NCI-H526 (cell line): ENCODE measurements at places on chromosomes 16 and 17.

DNA sequence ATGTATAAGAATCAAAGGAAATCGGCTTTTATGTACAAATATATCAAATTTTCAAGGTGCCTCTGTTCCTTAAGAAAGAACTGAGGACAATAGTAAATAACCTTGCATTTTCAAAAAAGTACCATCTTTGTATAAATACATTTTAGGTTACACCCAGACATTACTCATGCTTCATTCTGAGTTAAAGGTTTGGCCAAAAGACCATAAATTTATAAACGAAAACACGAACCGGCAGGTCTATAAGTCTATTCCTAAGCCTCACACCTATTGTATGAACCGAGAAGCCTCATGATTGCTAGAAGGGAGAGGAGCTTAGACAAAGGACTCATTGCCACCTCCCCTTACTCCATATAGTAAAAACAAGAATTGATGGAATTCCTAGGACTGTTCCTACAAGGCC lies 94.6 kb upstream of the PSMD7 start:
- DNase-seq: no peak

DNA sequence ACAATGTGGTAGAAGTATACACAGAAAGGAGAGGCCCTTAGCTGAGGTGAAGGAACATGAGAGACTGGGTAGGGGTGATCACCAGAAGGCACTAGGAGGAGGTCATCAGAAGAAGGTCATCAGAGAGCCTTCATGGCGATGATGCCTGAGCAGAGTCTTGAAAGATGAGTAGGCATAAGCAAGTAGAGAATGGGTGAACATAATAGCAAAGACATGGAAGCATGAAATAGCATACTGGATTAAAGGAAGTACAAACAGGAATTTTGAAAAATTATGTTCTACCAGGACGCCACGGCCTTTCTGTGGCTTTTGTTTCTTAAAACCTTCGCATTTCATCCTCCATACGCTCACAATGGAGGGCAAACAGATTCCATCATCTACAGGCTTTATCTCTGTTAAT lies 2.9 kb downstream of the IKZF3 start:
- DNase-seq: no peak

DNA sequence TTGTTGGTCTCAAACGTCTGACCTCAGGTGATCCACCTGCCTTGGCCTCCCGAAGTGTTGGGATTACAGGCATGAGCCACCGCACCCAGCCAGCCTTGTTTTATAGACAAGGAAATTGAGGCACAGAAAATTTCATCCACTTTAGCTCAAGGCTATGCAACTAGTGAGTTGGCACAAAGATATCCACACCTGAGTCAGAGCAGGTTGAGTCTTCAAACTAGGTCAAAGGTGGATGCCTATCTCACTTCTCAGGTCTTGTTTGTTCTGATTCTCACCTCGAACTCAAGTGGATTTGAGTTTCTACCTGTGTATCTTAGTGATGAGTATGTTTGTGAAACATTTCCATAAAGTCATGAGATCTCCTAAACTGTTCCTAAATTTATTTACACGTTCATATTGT lies 35.6 kb upstream of the GAS7 start:
- no peak for DNase-seq

- DNase-seq: no peak
These were observed 13.2 kb downstream of the B3GNT9 start for GRCh38 chr16:67137605-67138004.

GRCh38 chr16:82792693-82793092 lies 165.9 kb downstream of the CDH13 start:
- no peak for DNase-seq

- DNase-seq: no peak
These were observed 592.9 kb downstream of the MAF start for GRCh38 chr16:79007614-79008013.
